ENCODE measurements at places on chromosomes 16 and 17.

DNA sequence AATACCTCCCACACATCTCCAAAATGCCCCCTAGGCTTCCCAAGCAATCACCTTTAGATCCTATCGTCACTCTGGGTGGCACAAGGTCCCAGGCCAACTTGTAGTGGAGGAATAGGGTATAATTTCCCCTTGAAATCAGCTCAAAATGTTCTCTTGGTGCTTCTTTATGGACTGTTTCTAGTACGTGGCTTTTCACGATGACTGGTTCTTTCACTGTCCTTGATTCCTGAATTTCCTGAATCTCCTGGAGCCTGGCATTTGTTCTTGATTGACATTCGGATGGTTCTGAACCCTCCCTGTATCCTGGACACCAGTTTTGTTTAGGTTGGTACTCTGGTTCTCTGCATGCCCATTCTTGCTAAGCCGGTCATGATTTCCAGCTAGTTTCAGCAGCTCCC, 6.9 kb upstream of the VPS53 start:
- H3K36me3 ChIP-seq, result no peaks in the 10 kb centered on the region
- H3K27me3 ChIP-seq, result no peaks in the 10 kb centered on the region
- no peaks in the 10 kb centered on the region for H3K4me1 ChIP-seq
- DNase-seq, result no peak
- no peak overlapping the region for H3K4me3 ChIP-seq

- H3K4me1 ChIP-seq, result peaks cover 11% of the 10 kb centered on the region
- H3K4me3 ChIP-seq, result no peak overlapping the region
- no peaks in the 10 kb centered on the region for H3K27me3 ChIP-seq
- no peaks in the 10 kb centered on the region for H3K36me3 ChIP-seq
- H3K27ac ChIP-seq, result no peak overlapping the region
These were observed 39.4 kb upstream of the ZNF469 start for GRCh38 chr16:88343271-88343791.

DNA sequence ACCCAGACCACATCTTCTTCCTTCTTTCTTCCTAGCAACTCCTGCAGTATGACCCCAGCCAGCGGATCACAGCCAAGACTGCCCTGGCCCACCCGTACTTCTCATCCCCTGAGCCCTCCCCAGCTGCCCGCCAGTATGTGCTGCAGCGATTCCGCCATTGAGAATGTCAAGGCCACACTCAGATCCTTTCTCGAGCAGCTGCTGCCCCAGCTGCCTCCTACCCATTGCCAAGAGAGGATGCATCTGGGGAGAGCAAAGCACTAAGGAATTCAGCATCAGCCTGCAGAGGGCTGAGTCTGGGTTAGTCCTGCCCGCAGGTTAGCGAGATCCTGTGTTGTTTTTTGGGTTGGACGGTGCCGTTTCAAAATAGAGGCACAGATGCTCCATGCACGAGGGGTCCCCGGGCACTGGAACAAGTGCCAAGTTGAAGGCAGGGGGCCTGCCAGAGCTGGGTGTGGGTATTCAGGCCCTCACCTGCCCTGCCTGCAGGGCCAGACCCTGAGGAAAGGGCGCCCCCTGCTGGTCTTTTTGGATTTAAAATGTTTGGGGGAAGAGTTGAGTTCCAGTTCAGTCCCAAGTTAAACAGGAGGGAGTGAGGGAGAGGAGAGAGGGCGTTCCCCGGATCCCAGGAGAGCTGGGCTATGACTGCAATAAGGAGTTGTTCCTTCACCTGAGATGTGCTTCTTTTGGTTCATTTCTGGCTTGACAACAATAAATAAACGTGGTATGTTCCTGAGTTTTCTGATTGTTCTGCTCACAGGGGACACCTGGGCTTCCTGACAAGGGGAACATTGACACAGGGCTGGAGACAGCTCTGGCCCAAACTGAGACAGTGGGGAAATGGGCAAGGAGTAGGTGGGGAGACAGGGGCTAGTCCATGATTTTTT, 4.9 kb downstream of the CDK3 start:
- H3K27ac ChIP-seq, result no peak overlapping the region
- DNase-seq, result peak; percentile 77
- peaks cover 6% of the 10 kb centered on the region for H3K36me3 ChIP-seq
- no peaks in the 10 kb centered on the region for H3K4me1 ChIP-seq

- no peaks in the 10 kb centered on the region for H3K4me1 ChIP-seq
- no peak overlapping the region for H3K4me3 ChIP-seq
- no peak overlapping the region for H3K27ac ChIP-seq
- no peak for DNase-seq
These were observed 188.6 kb downstream of the RBFOX3 start for GRCh38 chr17:79422236-79422635.

DNA sequence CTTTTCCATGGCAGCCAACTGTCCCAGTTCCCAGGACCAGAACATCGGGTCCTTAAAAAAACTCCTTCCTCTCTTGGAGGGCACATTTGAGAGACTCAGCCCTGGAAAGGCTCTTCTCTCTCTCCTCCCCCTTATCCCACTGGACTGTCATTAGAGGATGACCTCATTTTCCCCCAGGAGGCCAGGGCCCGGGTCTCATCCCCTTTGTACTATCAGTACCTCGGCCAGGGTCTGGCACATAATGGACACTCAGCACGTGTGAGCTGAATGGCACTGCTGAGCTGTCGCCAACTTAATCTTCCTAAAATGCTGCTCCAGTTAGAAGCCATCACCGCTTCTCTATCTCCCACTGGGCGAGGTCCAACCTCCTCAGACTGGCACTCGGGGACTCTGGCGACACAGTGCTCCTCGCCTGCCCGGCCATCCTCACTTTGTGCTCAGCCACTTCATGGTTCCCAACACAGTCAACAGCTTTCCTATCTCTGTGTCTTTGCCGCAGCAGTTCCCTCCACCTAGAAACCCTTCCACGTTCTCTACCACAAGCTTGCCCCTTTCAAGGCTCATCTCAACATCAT, 3.6 kb upstream of the RHBDL3 start:
- no peak overlapping the region for H3K27ac ChIP-seq
- H3K36me3 ChIP-seq, result no peaks in the 10 kb centered on the region
- H3K4me3 ChIP-seq, result no peak overlapping the region
- H3K27me3 ChIP-seq, result peaks cover 28% of the 10 kb centered on the region
- DNase-seq, result no peak

DNA sequence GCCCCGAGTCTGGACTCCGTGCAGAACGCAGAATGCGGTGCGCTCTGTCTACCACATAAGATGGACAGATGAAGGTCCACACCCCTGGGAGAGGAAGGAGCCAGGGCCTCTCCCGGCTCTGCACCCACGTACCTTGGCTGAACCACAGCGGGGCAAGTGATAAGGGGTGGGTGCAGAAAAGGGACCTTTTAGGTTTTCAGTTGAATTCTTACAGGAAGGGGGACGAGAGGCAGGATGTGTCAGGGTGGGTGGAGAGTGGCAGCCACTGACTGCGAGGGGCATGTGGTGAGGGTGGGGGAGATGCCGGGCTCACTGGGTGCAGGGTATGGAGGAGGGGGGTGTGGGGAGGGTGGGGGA, 372 bp downstream of the CD300A start:
- no peak for DNase-seq
- peaks cover 2% of the 10 kb centered on the region for H3K36me3 ChIP-seq
- peak overlapping the region; percentile 72 for H3K4me3 ChIP-seq
- H3K27me3 ChIP-seq, result no peaks in the 10 kb centered on the region
- H3K27ac ChIP-seq, result peak overlapping the region; percentile 52
- peaks cover 85% of the 10 kb centered on the region for H3K4me1 ChIP-seq

DNA sequence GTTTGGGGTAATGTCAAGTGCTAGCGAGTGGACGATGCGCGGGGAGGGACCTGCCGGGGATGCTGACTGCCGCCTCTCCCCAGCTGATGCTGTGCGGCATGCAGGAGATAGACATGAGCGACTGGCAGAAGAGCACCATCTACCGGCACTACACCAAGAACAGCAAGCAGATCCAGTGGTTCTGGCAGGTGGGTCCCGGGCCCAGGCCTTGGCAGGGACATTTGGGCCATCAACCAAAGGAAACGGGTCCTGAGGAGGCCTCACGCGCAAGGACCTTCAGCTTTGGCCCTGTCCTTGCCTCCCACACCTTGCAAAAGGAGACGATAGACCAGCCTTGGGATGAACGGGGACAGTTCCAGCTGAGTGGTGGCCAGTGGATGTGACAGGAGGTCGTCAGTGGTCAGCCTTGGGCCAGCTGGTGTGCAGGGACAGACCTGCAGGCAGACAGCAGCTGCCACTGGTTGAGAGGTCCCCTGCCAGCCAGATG, 13.6 kb upstream of the CLEC18A start:
- no peak overlapping the region for H3K4me3 ChIP-seq
- no peak overlapping the region for H3K27ac ChIP-seq
- no peaks in the 10 kb centered on the region for H3K27me3 ChIP-seq
- DNase-seq, result no peak

DNA sequence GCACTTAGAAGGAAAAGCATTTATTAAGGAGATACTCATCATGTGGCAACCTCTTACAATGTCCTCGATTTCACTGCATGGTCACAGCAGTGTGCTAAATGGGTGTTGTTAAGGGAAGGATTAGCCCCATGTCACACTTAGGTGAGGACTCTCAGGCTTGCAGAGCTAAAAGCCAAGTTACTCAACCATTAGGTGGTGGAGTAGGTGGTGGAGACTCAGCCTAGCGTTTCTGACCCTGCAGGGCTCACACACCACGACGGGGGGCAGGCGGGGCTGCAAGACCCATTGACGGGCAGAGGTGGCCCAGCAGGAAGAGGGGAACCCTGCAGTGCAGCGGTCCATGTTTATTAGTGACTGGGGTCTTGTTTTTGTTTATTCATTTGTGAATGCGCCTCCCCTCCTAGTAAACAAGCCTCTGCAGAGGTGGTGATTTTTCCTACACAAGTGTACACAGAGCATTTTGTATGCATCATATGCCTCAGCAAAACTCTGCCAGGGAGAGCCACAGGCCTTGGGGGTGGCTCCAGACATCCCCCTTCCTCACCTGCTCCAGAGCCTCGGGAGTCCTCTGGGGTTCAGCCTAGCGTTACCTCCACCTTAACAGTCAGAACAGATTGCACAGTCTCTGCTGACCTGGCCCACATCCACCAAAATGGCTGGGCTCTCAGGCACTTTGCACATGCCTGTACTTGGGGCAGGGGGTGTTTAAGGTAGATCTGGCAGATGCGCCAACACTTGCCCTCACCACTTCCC, 216.7 kb downstream of the C16orf95 start:
- H3K4me1 ChIP-seq, result no peaks in the 10 kb centered on the region
- DNase-seq, result no peak
- H3K4me3 ChIP-seq, result no peak overlapping the region
- no peaks in the 10 kb centered on the region for H3K36me3 ChIP-seq
- H3K27ac ChIP-seq, result no peak overlapping the region
- no peaks in the 10 kb centered on the region for H3K27me3 ChIP-seq

DNA sequence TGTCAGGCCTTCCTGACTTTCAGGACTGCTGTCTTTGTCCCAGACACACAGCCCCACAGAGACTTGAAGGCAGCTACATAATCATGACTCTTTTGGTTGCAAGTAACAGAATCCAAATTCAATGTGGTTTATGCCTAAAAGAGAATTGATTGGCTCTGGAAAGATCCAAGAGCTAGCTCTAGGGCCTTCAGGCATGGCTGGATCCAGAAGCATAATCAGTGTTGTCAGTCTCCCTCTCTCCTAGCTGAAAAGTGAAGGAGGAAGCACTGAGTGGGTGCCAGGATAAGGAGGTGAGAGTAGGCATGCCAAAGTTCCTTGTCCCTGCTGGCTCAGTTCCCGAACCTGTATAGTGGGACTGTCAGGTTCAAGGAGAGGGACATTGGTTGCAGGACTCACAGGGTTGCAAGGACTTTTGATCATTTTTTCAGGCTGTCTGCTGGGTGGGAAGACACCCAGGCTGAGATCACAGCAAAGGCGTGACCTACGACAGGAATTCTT, 25.5 kb downstream of the SNX20 start:
- no peak overlapping the region for H3K27ac ChIP-seq
- H3K4me3 ChIP-seq, result no peak overlapping the region
- peaks cover 2% of the 10 kb centered on the region for H3K36me3 ChIP-seq
- DNase-seq, result no peak
- H3K27me3 ChIP-seq, result no peaks in the 10 kb centered on the region

DNA sequence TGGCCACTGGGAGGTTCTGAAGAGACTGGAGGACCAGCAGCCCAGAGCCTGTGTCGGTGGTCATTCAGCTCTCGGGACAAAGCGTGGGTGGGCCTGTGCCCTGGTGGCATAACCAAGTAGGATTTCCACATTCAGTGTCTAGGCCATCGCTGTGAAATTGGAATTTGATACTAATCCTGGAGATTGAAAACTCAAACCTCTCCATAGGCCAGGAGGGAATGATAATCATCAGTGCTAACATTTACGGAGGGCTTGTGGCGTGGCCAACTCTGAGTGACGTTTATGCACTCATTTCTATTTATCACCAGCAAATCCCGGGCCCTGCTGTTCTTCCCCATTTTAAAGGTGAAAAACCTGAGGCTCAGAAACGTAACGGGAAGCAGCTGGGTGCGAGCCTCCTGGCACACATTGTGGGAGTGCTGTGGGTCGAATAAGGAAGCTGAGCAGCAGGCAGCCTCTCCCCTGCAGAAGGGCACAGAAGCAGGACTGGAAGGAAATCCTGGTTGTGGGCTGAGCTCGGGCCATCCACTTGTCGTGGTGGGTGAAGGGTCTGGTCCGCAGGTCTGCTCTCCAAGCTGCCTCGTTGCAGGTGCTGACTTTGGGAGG, 33.1 kb downstream of the RAI1 start:
- no peaks in the 10 kb centered on the region for H3K36me3 ChIP-seq
- H3K4me3 ChIP-seq, result no peak overlapping the region
- DNase-seq, result no peak
- H3K4me1 ChIP-seq, result peaks cover 18% of the 10 kb centered on the region

Measured in CD4-positive, alpha-beta T cell (primary cell).